ENCODE measurements at places on chromosomes 16 and 17. TPM values are rescaled to one million over a fixed set of nuclear protein-coding genes. Genes with fewer than 3 reads are reported as not detected.

DNA sequence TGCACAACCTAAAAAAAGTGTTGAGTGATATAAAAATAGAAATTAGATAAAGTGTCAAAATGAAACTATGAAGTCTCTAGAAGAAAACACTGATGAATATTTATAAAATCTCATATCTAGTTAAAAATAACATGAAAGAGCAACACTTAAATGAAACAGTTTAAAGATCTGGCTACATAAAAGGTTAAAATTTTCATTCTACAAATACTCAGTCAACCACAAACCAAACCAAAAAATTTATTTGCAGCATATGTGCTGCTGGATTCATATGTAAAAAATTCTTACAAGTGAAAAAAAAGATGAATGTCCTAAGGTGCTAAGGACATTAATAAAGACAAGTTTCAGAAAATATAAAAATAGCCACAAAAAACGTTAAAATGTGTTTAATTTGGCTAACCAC is 22.6 kb upstream of the CDYL2 start:
- H3K4me3 ChIP-seq, result no peak overlapping the region
- no peaks in the 10 kb centered on the region for H3K36me3 ChIP-seq
- no peaks in the 10 kb centered on the region for H3K4me1 ChIP-seq

DNA sequence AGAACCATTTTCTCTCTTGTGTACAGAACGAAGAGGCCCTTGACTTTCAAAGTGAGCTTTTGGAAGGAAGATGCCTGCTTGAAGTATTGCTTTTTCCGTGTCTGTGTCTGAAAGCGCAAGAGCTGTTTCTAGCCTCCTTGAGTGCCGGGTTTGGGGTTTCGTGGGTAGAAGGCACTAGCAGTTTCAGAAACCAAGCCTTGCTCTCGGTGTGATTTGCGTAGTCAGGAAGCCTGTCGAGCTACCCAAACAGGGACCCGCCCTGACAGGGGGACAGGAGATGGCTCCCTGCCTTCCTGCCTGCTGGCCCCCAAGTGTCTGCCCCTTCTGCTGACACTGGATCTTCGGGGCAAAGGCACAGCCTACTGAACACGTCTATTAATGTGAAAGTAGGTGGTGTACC is 322.0 kb downstream of the MAF start:
- DNase-seq, result no peak
- H3K27ac ChIP-seq, result no peak overlapping the region
- peaks cover 3% of the 10 kb centered on the region for H3K4me1 ChIP-seq
- H3K4me3 ChIP-seq, result no peak overlapping the region
- H3K36me3 ChIP-seq, result no peaks in the 10 kb centered on the region

DNA sequence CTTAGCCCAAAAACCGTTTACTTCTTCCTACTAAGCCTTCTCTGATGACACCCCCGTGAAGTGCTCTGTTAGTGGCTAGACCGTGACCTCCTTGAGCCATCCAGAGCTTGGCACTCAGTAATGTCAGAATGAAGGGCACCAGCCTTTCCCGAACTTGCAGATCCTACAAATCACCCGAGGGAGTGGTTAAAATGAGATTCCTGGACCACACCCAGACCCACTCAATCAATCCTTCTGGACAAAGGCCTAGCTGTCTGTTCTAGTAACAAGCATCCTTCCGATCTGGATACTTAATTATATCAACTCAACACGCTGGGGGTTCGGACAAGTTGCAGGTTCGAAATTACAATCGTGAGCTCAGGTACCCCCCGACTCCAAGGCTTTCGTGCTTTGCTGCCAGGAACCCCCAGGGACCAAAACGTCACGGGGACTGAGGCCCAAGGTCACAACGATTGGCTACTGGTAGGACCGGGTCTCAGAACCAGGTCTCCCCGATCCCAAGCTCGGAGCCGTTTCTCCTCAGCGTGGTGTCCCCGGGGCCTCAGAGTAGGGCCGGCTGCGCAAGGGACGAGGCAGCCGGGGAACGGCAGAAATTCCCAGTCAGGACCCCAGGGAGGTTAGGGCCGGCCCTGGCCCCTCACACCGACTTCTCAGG is 527 bp downstream of the CIAPIN1 start:
- DNase-seq, result no peak
- peak overlapping the region; percentile 97 for H3K4me3 ChIP-seq
- peak overlapping the region; percentile 73 for H3K27ac ChIP-seq
- H3K36me3 ChIP-seq, result no peaks in the 10 kb centered on the region
- no peaks in the 10 kb centered on the region for H3K27me3 ChIP-seq
- peaks cover 3% of the 10 kb centered on the region for H3K4me1 ChIP-seq

DNA sequence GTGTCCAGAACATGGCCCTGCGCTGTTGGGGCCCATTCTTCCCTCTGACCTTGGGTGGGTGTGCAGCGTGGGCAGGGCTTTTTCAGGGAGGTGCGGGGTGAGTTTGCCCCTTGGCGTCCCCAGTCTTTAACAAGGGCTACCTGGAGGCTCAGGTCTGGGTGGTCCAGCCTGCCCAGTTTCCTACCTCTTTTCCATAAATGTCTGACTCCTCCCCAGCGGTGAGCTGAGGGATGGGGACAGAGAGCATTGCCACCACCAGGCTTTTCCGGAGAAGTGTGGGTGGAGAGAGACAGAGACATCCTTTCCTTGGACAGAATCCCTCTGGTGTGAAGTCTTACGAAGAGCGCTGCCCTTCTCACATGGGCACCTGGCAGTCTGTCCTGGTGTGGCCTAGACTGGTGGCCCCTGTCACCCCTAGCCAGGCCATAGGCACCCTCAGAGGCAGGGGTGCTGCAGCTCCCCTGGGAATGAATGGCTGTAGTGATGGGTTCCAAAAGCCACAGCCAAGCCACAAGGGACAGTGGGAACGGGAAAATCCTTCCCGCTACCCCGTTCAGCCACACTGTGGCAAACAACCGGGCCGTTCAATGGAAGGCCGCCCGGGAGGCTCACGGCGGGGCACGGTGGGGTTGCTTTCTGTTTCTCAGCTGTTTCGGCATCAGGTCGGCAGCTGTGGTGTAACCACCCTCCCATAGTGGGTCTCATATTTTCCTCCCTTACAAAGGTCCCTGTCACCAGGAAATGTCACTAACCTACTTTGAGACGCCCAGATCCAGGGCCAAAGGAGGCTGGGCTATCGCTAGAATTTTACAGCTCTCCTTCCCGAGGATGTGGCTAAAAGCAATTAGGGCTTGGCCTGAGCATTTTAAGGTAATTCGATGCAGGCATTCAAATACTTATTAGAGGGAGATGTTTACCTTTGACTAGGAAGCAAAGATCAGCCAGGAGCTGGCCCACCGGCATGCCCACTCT is 61.9 kb upstream of the GSE1 start:
- H3K27ac ChIP-seq, result no peak overlapping the region
- no peaks in the 10 kb centered on the region for H3K36me3 ChIP-seq
- DNase-seq, result peak; percentile 53
- peaks cover 12% of the 10 kb centered on the region for H3K4me1 ChIP-seq
- H3K4me3 ChIP-seq, result no peak overlapping the region
- no peaks in the 10 kb centered on the region for H3K27me3 ChIP-seq

DNA sequence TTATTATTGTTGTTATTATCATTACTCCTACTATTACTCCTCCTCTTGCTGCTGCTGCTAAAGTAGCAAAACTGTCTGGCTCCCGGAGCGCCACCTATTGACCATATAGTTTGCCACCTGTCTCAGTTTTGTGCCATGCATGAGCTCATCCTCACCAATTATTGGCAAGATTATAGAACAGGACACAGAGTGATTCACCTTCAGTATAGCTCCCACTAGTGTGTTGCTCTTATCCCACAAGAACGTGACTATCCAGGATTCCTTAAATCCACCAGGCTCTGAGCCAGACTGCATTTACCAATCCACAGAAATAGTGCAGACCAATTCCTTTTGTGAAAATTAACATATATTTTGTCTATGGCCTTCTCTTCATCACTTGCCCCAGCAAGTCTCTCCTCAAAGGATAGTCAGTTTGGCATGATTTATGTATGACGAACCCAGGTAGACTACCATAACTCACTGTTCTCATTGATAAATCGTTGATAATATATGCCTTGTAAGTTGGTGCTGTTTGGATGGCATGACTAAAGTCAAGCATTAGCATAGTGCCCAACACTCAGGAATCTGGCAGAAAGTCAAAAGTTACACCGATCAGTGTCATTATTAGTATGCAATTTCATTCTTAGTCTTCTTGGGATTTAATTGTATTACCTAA is 405.5 kb upstream of the HSBP1 start:
- no peaks in the 10 kb centered on the region for H3K4me1 ChIP-seq
- peak; percentile 49 for DNase-seq
- H3K36me3 ChIP-seq, result no peaks in the 10 kb centered on the region

- H3K36me3 ChIP-seq, result peaks cover 63% of the 10 kb centered on the region
- no peak for DNase-seq
- no peaks in the 10 kb centered on the region for H3K4me1 ChIP-seq
- no peak overlapping the region for H3K27ac ChIP-seq
- H3K4me3 ChIP-seq, result no peak overlapping the region
Observed at GRCh38 chr16:9099131-9099625, 7.7 kb downstream of the HAPSTR1 start.

GRCh38 chr16:19291475-19291874 is 5.9 kb downstream of the CLEC19A start:
- H3K4me1 ChIP-seq, result peaks cover 35% of the 10 kb centered on the region
- H3K4me3 ChIP-seq, result no peak overlapping the region
- peak overlapping the region; percentile 50 for H3K27ac ChIP-seq
- no peaks in the 10 kb centered on the region for H3K36me3 ChIP-seq
- DNase-seq, result no peak

- DNase-seq, result no peak
- H3K4me3 ChIP-seq, result no peak overlapping the region
- no peak overlapping the region for H3K27ac ChIP-seq
- H3K27me3 ChIP-seq, result no peaks in the 10 kb centered on the region
- H3K4me1 ChIP-seq, result no peaks in the 10 kb centered on the region
Observed at GRCh38 chr17:81466564-81467472, 45.8 kb downstream of the ACTG1 start.

DNA sequence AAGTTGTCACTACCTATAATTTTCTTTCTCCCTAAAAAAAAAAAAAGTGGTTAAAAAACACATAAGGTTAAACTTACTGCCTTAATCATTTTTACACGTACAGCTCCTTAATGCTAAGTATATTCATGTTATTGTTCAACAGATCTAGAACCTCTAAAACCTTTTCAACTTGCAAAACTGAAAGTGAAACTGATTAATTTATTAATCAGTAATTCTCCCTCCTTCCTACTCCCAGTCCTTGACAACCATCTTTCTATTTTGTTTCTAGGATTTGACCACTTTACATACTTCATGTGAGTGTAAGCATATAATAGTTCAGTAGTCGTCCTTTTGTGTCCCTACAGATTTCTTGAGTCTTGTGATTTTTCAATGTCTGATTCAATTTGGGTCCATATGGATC is 251.4 kb upstream of the KIF2B start:
- DNase-seq, result no peak
- no peaks in the 10 kb centered on the region for H3K4me1 ChIP-seq
- no peaks in the 10 kb centered on the region for H3K27me3 ChIP-seq
- no peak overlapping the region for H3K4me3 ChIP-seq

- no peak for DNase-seq
- H3K36me3 ChIP-seq, result no peaks in the 10 kb centered on the region
- H3K27ac ChIP-seq, result no peak overlapping the region
- H3K27me3 ChIP-seq, result no peaks in the 10 kb centered on the region
- H3K4me3 ChIP-seq, result no peak overlapping the region
Observed at GRCh38 chr17:81298991-81299738, 4.1 kb upstream of the SLC38A10 start.

DNA sequence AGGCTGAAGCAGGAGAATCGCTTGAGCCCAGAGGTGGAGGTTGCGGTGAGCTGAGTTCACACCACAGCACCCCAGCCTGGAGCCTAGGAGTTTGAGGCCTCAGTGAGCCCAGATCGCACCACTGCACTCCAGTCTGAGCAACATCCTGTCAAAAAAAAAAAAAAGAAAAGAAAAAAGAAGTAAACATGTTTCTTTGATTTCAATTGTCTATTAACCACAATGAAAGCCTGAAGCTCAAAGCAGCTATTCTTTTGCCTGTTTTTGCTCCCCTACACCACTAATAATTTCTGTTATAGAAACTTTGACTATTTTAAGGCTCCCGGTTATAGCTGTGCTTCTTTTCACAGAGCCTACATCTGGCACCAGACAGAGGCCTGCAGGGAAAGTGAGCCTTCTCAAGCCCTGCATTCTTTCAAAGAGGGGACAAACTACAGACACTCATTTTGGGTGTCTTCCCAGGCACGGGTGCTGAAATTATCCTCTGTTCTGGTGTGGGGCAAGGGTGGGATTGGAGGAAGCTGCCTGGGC is 14.2 kb upstream of the SLC52A1 start:
- H3K27me3 ChIP-seq, result no peaks in the 10 kb centered on the region
- H3K4me3 ChIP-seq, result no peak overlapping the region
- no peaks in the 10 kb centered on the region for H3K36me3 ChIP-seq
- DNase-seq, result no peak

DNA sequence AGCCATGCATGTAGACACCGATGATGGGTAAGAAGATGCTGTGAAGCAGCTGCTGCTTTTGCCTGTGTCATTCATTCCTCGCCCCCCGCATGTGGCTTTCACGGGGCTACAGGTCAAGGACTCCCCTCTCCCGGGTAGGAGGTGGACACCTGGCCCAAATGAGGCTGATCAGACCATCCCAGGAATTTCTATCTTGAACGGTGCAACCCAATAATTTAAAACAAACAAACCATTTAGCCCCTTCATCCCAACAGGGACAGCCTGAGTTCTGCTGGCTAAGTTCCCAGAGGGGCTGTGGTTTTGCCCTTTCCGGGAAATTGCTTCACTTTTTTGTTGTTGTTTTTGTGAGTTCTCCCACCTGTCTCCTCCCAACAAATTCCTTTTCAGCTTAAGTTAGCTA is 137.7 kb upstream of the CDH5 start:
- no peak overlapping the region for H3K27ac ChIP-seq
- H3K4me1 ChIP-seq, result no peaks in the 10 kb centered on the region
- no peak overlapping the region for H3K4me3 ChIP-seq

DNA sequence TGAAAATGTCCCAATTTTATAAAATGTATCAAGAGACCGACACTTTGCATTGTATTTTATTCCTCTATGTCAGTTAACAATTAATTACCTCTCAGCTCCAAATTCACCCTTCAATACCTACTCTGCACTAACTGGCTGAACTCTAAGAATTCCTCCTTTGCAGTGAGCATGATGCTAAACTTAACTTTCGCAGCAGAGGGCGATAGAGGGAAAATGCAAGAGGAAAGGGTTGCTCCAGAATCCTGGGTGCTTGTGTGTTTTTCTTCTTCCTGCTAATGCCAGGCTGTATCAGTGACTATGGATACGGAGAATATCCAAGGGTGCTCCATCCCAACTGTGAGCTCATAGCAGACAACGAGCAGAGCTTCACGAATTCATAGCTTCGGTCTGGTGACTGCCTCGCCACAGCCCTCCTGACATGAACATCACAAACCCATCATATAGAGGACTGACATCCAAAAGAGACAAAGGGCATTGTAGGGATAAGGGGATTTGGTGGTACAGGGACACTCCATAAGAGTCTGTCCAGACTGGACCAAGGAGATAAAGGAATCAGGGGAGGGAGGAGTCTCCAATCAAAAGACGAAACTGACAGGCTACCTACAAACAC is 172.9 kb downstream of the STX8 start:
- H3K36me3 ChIP-seq, result no peaks in the 10 kb centered on the region
- no peaks in the 10 kb centered on the region for H3K4me1 ChIP-seq
- peak; percentile 23 for DNase-seq
- H3K4me3 ChIP-seq, result no peak overlapping the region
- H3K27me3 ChIP-seq, result no peaks in the 10 kb centered on the region

- DNase-seq, result no peak
- H3K27me3 ChIP-seq, result no peaks in the 10 kb centered on the region
- H3K4me1 ChIP-seq, result no peaks in the 10 kb centered on the region
Observed at GRCh38 chr17:5672815-5673430, 88.6 kb upstream of the NLRP1 start.

Gene TP53TG3B
- total RNA-seq, result not detected

Gene TBC1D3H
- total RNA-seq, result not detected

Gene PTGES3L
- total RNA-seq, result 3.0 TPM

Gene DNAI2
- total RNA-seq, result not detected

Gene FN3KRP
- 21.4 TPM for total RNA-seq

Gene ITGA2B
- total RNA-seq, result 12.3 TPM

Data from H1 (cell line).